ENCODE measurements at places on chromosomes 16 and 17.
A peak's percentile ranks its signal among the peaks of the same experiment; 100 is the strongest.

DNA sequence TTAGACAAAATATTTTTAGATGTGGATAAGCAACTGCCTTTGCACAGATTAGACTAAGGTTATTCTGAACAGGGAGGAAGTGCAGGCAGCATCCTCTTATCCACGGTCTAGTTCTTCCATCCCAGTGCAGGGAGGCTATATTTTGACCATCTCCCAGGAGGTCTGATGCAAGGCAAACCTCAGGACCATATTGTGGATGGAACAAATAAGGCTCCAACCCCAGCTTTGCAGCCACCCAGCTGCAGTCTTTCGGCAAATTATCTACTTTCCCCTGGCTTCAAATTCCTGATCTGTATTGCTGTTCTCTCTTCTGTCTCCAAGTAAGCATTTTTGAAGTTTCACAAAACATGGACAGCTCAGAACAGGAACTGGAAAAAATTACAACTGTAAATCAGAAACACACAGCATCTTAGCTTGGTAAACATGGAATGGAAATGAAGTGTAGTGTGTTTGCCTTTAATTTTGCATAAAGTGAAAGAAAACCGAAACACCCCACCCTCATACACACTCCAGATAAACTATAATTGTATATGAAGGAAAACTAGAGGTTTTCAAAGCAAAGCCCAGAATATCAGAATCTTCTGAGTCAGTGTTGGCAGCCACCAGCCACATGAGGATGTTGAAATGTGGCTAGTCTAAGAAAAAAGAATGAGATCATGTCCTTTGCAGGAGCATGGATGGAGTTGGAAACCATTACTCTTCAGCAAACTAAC lies 33.5 kb upstream of the MON1B start:
- no peak for DNase-seq

- DNase-seq, result no peak
These were observed 75.8 kb downstream of the DNAH17 start for GRCh38 chr17:78501241-78502036.

DNA sequence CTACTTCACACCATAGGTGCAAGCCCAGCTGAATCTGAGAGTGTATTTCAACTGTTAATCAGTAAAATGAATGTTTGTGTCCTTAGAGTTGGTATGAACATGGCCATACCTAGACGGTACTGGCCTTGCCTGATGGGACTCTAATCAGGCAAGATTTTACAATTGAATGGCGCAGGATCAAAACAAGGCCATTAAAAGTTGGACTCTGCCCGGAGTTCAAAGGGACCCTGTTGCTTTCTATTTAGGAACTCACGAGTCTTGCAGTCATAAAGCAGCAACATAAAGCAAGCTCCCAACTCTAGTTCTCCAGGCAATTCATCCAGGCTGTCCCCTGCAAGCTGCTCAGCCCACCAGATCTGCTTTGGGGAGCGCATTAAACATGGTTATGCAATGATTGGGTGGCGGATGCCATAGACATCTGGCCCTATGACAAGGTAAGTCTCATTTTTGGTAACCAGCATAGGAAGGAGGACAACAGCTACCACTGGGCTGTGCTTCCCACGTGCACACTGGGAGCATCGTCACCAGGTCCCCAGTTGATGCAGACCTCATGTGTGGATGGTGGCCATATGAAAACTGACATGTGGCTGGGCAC lies 8.8 kb downstream of the TMEM186 start:
- DNase-seq, result no peak

- DNase-seq, result no peak
These were observed 76.9 kb upstream of the EFCAB3 start for GRCh38 chr17:62303476-62303875.

- no peak for DNase-seq
These were observed 9.1 kb downstream of the ZNF668 start for GRCh38 chr16:31064882-31065461.

DNA sequence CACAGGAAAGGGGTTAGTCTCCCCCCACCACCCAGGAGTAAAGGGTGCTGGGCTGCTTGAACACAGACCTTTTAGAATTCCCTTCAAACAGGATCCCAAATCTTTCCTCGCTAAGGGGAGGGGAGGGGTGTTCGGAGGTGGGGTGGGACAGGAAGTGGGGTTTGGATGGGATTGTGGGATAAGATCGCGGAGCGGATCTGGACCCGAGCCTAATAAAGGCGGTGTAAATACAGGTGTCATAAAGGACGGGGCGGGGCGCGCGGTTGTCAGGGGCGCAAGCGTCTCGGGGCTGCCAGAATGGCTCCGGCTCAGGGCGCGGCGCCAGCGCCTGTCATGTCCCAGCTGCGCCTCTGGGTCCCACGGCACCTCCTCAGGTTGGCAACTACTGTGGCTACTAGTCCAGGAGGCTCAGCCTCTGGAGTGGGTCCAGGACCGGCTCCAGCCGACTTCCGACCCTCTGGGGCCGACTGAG lies 59.8 kb upstream of the FBXO47 start:
- DNase-seq, result no peak

- DNase-seq, result no peak
These were observed 3.8 kb downstream of the COTL1 start for GRCh38 chr16:84614073-84614459.

DNA sequence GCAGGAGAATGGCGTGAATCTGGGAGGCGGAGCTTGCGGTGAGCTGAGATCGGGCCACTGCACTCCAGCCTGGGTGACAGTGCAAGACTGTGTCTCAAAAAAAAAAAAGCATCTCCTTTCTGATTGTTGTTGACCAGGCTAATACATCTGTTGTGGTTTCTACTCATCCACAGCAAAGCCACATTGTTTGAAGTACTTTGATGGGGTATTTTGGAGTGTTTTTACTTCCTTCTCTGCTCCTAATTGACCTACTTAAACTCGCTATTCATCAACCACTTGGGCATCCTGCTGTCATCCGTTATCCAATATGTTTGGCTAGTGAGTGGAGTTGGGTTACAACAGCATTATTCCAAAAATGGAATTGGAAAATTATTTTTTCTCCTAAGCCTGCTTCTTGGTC lies 3.5 kb upstream of the CDC27 start:
- DNase-seq, result no peak

DNA sequence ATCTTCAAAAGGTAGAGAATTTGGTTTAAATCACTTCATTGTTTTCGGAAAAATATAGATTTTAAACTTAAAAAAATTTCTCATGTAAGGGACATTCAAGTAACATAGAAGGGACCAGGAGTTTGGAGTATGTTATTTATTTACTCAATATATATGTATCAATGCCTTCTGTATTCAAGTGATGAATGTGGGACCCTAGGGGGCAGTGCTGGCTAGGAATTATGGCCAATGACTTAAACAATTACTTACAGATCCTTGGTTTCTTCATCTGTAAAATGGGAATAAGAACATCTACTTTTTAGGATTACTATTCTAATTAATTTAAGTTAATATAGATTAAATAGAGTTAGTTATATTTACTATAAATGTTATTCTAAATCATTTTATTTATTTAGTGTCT lies 886.3 kb upstream of the RBFOX1 start:
- DNase-seq, result no peak

DNA sequence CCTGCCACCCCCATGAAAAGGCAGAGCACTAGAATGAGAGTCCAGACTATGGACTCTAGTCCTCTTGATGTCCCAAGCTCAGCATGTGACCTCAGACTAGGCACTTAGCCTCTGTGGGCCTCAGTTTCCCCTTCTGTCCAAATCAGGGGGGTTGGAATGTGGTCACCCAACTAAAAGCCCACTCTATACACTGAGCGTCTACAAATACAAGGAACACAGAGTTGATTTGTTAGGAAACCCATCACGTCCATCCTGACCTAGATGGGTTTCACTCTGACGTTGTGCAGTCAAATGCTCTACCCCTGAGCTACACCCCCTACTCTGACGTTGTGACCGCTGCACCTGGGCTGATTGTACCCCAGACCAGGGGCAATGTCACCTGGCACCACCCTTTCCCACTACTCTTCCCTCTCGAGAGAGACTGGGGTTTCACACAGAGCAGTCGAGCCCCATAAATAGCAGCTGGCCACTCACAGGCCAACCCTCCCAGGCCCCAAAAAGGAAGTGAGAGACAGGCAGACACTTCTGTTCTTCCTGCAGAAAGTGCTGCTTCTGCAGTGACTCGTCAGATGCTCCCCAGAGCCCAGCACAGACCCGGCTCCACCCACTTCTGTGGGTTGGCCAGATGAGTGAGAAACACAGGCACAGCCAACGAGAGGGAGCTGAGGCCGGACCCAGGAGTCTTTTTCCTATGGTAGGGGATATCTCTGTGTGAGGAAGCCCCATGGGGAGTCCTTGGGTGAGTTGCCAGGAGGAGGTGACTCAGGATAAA lies 16.1 kb upstream of the TNFRSF13B start:
- peak; percentile 73 for DNase-seq

GRCh38 chr17:18920911-18921441 lies 31.0 kb upstream of the SLC5A10 start:
- DNase-seq, result no peak

- no peak for DNase-seq
These were observed 342.5 kb downstream of the MAF start for GRCh38 chr16:79257953-79258490.
